Posterior cingulate gyrus (tissue), 11 donors: ENCODE measurements at places on chromosomes 3 and 15.

- DNase-seq, result no peak
Observed at GRCh38 chr3:105755121-105755886, 113.5 kb downstream of the CBLB start.

DNA sequence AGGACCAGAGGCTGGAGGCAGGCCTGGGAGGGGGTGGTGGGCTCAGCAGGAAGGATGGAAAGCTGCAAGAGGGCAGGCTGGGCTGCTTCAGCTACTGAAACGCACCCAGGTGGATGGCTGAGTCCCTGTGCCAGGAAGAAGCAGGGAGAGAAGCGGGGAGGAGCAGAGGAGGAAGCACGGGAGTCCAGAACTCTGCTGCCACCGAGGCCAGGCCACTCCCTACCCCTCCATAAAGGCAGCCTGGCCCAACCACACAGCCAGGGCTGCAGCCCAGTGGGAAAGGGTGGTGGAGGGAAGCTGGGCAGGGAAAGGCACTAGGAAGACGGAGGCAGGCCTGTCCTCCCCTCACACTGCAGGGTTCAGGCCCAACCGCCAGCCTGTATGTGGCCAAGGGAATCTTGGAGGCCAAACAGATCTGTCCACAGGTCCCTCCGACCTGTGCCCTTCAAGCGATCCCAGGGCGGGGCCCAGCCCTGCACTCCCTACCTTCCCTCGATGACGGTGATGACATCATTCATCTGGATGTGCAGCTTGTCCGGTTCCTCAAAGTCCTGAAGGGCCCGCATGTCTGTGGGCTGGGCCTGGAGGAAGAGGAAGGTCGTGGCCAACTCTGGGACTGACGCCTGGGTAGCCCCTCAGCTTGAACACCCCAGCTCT, 30.5 kb downstream of the TNK2 start:
- DNase-seq, result no peak

DNA sequence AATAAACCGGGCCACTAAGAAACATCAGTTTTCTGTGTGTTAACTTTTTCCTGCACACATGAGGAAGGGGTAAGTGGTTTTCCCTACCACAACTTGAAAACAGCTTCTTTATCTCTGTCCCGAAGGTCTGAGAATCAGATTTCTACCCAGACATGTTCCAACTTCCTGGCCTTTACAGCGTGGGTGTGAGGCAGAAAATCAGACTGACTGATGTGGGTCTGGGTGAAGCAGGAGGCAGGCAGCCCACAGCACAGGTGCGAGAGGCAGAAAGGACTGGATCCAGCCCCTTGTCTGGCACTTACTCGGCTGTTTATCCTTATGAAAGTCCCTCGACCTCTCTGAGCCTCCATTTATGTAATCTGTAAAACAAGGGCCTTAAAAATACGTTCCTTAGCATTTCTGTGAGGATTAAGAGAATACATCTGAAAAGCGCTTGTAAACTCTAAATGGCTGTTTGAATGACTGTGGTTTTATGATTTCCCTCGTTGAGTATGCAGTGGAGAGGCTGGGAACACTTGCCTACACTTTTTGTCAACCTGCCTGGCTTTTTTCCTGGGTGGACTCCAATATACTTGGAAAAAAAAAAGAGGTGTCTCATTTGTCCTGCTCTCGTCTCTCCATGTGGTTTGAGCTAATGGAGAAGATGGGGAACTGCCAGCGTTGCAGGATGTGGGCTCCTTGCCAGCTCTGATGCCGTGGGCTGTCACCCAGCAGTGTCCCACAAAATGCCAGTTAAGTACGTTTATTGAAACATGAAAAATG, 3.1 kb downstream of the AGBL1 start:
- peak; percentile 58 for DNase-seq

DNA sequence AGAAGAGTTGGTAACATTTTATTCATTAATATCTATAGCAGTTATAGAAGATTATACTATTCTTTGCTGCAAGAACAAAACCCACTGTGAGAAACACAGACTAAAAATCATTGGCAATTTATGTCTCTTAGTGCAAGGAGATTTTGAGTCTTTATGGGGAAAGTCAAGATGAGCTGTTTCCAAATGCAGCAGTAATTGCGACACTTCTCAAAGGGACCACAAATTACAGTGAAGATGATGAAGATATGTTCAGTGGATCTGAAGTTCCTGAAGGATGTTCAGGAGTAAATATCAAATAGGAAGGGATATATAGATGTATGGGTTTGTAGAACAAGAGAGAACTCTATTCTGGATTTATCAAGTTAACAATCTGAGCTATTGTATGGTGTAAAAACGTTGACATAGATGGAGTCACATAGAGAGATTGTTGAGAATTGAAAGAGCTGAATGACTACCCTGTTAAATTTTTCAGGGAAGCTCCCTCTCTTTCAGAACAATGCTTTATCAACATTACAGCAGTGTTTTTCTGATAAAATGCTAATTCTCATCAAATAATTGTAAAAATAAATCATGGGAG, 71.8 kb downstream of the DTWD1 start:
- DNase-seq, result no peak

DNA sequence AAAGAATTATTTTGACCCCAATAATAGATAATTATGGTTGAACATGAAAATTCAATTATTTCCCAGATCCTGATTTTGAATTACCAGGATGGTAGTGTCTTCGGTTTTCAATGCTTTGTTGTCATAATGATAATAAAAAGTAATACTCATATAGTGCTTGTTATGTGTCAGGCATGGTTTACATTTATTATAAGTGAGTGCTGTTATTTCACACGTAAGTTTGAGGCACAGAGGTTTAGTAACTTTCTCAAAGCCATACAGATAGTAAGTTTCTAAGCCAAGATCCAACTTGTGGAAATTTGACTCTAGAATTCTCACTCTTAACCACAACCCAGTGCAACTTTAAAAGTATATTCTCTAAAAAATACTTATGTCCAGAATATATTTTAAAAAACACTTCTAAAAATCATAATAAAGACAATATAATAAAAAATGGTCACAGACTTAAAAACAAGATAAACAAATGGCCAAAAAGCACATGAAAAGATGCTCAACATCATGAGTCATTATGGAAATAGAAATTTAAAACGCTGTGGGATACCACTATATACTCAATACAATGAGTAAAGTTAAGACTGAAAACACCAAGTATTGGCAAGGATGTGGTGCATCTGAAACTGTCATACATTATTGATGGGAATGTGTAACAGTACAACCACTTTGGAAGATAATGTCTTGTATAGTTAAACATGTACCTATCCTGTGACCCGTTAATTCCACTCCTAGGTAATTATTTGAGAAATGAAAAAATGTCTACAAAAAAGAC, 45.2 kb downstream of the SPRED1 start:
- DNase-seq, result no peak
